ENCODE measurements at places on chromosomes 5 and 9.

DNA sequence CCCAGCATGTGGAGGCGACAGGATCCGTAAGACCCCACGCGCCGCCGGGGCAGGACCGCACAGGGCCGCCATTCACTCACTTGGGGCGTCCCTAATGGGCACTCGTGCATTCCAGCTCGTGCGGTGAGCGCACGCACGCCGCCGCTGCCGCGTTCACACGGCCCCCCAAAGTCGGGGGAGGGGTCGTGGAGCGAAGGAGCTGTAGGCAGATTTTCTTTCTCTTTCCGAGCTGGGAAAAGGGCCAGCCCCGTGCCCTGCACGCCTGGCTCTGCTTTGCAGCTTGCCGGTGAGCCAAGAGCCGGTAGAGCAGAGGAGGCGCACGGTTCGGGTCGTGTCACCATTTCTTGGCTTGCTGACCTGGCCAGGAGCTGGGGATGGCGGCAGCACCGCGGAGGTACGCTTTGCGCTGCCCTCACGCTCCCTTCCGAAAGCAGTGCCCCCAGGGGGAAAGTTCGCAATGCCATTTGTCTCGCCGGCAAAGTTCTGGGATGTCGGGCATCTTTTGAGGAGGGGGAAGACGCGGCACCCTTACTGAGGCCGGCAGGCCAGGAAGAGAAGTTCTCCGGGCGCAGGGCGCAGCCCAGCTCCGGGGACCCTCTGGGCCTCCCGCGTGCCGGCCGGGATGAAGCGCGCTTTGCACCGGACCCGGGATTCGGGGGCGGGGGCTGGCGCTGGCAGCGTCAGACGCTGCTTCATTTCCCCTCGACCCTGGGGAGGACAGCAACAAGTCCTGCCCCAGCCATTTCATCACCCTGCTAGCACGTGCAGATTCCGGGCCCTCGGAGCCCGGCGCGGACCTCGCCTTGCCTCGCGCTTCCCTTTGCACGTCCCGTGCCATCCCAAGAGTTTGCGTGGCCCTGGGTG lies 898 bp downstream of the STC2 start:
- no peak for DNase-seq

DNA sequence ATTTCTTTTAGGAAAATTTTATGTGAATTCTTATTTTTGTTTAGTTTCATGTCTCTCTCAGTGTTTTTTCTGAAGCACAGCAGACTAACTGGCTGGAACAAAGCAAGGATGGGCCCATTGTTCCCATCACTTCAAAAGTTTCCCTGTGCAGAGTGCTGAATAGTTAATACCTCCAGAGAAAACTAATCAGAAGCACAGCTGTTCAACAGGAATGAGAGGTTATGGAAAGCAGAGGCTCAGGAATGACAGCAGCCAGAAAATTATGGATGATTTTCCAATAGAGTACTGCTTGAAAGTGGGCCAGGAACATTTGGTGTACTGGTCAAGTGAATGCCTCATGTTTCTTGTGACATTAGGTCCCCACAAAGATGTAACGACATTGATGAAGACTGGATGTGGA lies 173.0 kb upstream of the TARS1 start:
- no peak for DNase-seq

DNA sequence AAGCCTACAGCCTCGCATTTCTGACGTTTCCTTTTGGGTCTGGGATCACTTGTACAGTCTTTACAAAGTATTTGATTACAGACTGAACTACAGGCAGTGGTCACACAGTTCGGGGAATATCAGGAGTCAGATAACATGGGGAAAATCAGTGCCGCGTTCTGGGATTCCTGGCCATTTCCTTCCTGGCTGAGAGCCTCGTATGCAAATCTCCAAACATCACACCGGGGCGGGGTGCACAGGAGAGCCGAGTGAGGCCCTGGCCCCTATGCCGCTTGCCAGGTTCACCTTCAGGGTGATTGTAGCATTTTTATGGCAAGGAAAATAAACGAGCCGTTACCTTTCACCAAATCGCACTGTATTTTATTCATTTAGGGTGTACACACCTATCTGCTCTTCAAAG lies 29.6 kb upstream of the SLC9A3 start:
- no peak for DNase-seq

DNA sequence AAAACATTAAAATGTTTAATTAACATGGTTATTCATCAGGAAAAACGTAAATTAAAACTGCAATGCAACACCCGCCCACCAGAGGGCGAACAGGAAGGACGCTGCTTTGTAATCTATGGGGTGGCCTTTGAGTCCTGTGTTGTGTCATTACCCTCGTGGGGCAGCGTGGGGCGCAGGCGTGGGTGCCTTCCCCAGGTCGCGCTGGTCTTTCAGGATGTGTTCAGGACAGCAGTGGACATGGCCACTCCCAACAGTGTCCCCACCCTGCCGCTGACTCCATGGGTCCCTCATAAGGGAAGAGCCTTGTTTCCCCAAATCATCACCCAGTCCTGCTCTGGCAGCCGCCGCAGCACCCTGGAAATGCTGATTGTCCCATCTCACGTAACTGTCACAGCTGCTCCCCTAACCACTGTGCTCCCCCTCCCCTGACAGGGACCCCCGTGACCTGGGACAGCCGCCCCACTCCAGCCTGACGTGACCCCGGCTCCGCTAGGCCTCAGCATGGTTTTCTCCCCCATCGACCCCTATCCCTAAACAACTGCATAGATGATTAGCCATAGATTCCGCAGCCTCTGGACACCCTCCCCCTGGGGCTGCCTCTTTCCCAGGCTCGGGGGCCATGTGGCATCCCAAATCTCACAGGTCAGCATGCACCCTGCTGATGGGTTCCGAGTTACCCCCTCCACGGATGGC lies 36.4 kb downstream of the GLT6D1 start:
- DNase-seq, result peak; percentile 15

GRCh38 chr5:15160091-15160490 lies 288.5 kb upstream of the ANKH start:
- DNase-seq, result no peak
